Inflammatory macrophage treated with lipopolysaccharide for 4 hours (primary cell): ENCODE measurements at places on chromosomes 2 and 18.

DNA sequence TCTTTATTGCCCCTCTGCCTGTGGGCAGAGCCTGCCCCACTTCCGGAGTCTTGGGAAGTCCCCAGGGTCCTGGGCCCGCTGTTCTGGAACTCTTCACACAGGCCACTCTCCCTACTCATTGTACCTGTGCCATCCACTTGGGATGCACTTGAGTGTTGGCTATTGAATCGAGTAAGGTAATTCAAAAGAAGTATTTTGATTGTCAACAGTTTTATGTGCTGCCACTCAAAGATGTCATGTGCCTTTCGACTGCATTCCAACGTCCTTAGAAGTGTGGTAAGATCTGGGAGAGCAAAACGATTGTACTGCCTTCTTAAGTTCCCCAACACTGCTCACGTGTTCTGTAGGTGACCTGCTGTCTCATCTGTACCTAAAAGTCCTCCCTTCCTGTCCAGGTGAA lies 77.0 kb upstream of the SMIM21 start:
- no peak for DNase-seq

DNA sequence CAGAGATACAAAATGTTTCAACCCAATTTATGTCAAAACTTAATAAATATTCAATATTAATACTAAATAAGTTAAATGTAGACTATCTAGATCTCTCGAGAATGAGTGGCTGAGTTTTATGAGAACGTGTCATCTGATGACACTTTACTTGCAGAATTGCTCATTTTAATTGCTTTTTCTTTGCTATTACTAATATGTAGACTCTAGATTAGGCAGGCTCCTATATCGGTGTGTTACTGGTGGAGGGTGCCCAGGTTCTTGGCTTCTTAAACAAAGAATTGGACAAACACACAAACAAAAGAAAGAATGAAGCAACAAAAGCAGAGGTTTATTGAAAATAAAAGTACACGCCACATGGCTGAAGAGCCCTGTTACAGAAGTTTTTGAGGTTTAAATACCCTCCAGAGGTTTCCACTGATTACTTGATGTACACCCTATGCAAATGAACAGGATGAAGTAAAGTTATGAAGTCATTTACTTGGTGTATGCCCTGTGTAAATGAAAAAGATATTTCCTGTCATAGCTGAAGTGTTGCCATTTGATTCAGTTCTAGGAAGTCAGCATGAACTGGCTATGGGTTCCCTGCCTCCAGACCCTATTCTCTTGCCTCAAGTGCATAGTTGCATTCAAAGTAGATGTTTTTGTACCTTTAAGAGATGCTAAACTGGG lies 122.9 kb upstream of the ITGA4 start:
- no peak for DNase-seq

GRCh38 chr18:24317370-24317769 lies 80.3 kb downstream of the OSBPL1A start:
- DNase-seq: no peak

- peak; percentile 60 for DNase-seq
Observed at GRCh38 chr2:217790195-217790594, 212.6 kb downstream of the TNS1 start.

GRCh38 chr2:241108271-241109209 lies 6.5 kb upstream of the MTERF4 start:
- DNase-seq: no peak

DNA sequence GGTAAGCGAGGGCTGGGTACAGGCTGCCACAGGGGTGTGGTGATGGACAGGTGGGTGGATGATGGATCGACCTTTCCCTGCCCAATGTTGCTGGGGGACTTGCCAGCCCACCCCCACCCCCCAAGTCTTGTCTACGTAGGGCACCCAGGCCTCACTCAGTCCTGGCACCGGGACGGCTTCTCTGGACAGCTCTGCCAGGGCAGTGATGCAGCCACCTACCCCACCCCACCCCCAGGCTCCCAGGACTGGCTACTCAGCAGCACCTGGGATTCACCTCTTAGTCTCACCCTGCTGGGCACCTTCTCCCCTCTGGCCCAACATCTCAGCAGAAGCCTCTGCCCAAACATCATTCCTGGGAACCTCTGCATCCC lies 55.7 kb downstream of the ANKMY1 start:
- no peak for DNase-seq

DNA sequence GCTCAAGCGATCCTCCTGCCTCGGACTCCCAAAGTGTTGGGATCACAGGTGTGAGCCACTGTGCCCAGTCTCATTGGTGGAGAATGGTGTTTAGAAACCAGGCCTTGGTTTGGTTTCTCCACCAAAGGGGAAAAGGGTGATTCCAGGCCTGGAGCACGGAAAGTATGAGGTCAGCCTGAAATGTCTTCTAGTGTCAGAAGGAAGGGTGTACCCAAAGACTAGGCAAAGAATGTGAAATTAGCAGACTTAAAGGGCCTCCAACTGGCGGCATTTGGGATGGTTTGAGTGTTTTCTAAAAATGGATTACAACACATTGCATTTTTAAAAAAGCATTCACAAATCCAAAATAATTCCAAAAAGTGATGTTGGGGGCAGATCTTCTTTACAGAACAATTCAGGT lies 139.6 kb downstream of the SH3BP4 start:
- DNase-seq: no peak

DNA sequence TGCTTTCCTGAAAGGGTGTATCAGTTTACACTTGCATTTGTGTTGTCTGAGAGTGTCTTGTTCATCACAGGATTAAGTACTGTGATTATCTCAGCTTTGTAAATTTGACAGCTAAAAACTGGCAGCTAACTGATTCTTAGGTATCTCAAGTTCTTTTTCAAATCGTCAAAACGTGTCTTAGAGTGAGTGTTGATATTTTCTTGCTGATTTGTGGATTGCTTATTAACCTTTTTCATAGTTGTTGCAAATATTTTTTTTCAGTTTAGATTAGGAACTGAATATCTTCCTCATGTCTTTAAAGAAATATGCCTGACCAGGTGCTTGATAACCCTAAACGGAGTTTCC lies 41.9 kb downstream of the LRRFIP1 start:
- no peak for DNase-seq

GRCh38 chr18:68263481-68263880 lies 451.4 kb downstream of the TMX3 start:
- DNase-seq: no peak

DNA sequence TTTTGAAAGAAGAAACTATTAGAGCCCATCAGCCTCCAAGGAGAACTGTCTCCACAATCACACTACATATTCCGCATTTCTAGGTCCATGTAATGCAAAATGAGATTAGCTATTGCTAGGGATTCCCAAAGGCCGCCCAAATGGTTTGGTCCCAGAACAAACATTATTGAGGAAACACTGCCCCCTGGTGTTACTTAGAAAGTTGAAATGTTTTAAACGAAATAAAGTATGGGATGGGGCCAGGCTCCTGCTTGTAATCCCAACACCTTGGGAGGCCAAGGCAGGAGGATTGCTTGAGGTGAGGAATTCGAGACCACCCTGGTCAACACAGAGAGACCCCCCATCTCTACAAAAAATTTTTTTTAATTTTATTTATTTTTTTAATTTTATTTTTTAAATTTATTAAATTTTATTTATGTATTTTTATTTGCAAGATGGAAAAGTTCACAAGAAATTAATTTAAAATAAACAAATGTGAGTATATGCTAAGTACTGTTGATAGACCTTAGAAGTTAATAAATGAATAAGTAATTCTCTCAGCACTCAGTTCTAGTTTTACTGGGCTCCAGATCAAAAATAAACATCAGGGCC lies 5.5 kb downstream of the NHEJ1 start:
- peak; percentile 74 for DNase-seq

- no peak for DNase-seq
Observed at GRCh38 chr2:35931115-35931514, 424.5 kb upstream of the CRIM1 start.

DNA sequence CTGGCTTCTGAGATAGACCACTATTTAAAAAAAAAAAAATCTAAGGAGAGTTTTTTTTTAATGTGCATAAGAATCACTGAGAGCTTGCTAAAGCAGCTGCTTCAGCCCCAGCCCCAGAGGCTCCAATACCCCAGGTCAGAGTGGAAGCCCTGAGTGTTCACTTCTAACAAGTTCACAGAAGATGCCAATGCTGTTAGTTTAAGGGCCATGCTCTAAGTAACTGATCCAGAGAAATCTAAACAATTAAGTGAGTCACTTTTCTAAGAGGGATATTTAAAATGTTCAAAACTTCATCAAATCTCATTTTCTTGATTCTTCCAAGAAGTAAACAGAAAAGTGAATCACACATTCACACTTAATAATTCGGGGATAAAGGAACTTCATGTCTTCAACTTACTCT lies 126.4 kb upstream of the CD226 start:
- DNase-seq: no peak

GRCh38 chr2:207165121-207166038 lies at the start of gene KLF7:
KLF7 (minus strand) TSS chr2:207165948; CDS start chr2:207165568, 380 bp downstream.
- peak; percentile 48 for DNase-seq
